H7 (cell line): ENCODE measurements at places on chromosomes 5 and 9.

DNA sequence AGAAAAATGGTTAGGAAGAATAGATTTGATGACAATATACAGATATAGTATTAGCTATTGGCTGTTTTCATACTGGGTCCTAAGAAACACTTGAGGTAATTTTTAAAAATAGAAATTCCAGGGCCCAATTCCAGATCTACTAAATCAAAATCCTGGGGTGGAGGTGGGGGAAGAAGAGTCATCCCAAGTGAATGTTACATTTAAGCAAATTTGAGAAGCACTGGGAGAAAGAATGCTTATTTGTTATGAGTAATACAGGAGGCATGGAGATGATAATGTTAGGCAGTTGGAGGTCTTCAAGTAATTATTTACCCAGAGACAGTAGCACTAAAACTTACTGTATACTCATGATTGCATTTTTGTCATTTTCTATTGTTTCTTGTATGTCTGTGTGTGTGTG, 93.0 kb upstream of the DAB2 start:
- DNase-seq: no peak

GRCh38 chr9:15738011-15738410, 185.2 kb downstream of the CCDC171 start:
- DNase-seq: no peak

- DNase-seq: no peak
These were observed 158.5 kb upstream of the PTGER4 start for GRCh38 chr5:40521108-40521785.

DNA sequence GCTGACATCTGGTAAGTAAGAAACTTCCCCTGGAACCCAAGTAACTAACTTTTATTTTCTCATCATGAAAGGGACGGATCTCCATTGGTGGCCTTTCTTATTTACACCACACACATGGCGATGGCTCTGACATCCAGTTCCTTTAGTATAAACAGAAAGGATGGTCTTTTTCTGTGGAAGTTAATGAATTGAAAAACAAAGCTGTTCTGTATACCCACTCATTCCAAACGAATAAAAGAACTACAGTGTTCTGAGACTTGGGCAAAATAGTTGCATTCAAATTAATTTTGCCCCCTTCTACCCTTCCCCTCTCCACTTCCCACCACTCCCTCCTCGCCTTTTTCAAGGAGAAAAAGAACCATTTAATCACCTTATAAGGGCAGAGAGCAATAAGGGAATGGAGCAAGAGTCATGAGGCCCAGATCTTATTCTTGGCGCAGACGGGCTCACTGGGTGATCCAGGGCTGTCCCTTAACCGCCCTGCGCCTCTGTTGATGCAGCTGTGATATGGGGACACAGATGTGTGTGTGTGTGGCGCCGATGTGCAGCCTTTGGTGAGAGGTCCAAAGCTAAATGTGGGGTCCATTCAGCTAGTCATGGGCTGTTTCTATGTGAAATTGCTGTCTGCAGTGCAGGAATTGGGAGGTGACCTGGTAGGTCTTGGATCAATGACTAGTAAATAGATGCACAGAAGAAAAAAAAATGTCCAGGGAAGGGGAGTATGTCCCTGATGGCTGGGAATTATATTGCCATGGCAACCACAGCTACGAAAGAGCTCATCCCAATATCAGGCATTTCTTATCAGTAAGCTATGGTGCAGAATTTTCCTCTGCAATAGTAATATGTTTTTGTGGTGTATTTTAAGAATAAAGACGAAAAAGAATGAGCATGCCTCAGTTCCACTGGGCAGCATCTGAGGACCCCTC, 141.5 kb upstream of the ERCC6L2 start:
- DNase-seq: no peak

- DNase-seq: no peak
These were observed 280.2 kb upstream of the CLINT1 start for GRCh38 chr5:158139161-158139560.

DNA sequence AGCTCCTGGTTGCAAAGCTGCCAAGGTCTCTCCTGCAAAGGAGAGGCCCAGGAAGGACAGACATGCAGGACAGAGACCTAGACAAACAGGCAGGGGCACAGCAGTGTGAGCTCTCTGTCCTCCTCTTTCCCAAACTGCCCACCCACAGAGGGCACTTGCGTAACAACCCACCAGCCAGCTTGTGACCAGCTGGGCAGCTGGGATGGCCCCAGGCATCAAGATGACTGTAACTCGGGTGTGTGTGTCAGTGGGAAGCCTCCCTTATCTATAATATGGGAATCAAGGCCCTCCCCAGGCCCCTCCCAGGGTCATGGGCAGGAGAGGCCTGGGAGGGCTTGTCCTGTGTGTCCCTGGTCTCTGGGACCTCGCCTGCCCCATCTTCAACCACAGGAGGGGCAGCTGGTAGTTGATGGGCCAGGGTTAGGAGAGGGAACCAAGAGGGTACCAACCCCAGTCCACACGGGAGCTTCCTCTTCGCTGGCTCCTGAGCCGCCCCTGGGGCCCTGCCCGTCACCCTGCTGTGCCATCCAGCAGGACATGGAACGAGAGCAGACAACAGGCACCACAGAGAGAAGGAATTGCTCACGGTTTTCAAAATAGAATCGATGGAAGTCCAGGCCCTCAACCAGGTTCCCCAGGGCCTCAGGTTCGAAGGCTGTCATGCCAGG, 37.9 kb downstream of the SLC6A7 start:
- peak; percentile 43 for DNase-seq
